ENCODE measurements at places on chromosomes 2 and 18.

DNA sequence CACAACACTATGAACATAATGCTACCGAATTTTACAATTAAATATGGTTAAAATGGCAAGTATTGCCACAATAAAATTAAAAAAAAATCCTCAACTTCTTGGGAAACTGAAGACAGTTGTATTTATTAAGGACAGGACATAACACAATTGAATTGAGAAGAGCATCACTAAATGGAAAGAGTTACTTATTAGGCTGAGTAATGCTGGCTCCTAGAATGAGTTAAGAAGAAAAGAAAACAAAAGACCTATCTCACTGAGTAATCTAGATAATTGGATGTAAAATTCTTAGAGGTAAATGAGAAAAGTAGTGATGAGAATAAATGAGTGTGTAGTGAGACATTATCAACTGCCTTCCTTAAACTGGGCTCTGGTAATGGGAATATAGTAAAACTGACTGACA, 121.7 kb downstream of the FSIP2 start:
- DNase-seq = no peak

- no peak for DNase-seq
These were observed 189.7 kb downstream of the SP3 start for GRCh38 chr2:173775440-173775839.

DNA sequence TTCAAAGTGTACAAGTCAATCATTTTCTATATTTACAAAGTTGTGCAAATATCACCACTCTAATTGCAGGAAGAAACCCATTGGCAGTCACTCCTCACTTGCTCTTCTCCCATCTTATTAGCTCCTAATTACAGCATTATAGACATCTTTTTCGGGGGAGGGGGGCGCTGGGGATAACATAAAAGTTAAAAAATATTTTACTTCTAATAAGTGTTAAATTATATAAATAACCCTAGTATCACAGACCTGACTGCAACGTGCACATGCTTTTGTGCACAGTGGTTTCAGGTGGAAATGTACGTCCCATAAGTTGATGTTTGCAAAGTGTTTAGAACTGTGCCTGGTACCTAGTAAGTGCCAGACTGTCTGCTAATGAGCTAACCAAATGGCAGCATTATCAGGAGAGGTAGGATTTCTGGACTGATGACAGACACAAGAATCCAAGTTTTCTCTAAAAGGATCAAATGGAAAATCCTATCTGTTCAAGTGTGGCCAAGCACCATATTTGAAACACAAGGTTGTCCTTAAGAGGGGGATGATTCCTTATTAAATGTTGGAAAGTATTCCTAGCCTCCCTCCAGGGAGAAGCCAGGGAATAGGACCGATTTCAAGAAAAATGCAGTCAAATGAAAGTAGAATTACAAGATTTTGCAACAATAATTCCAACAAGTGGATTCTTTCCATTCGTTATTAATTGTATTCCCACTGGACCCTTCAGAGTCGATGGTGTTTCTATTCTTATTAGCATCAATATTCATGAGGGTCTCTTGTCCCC, 70.0 kb downstream of the ACKR3 start:
- no peak for DNase-seq

- DNase-seq = no peak
These were observed 67.5 kb downstream of the RMDN2 start for GRCh38 chr2:37992601-37993000.

- no peak for DNase-seq
These were observed 107.9 kb downstream of the CDC42EP3 start for GRCh38 chr2:37563375-37564015.

DNA sequence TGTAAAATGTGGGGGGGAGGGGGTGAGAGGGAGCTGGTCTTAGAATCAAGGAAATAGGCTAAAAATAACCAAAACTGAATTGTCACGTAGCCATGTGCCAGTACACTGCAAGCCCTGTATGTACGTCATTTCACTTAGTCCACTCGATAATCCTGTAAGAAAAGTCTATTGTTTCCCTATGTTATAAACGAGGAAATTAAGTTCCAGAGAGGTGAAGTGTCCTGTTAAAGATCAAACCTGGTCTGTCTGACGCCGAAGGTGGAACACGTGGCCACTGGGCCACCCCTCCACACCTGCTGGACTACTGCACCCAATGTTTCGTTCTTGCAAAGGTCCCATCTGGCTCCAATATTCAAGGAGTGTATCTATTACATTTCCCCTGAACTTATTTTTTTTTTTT, 29.6 kb downstream of the TFCP2L1 start:
- no peak for DNase-seq

DNA sequence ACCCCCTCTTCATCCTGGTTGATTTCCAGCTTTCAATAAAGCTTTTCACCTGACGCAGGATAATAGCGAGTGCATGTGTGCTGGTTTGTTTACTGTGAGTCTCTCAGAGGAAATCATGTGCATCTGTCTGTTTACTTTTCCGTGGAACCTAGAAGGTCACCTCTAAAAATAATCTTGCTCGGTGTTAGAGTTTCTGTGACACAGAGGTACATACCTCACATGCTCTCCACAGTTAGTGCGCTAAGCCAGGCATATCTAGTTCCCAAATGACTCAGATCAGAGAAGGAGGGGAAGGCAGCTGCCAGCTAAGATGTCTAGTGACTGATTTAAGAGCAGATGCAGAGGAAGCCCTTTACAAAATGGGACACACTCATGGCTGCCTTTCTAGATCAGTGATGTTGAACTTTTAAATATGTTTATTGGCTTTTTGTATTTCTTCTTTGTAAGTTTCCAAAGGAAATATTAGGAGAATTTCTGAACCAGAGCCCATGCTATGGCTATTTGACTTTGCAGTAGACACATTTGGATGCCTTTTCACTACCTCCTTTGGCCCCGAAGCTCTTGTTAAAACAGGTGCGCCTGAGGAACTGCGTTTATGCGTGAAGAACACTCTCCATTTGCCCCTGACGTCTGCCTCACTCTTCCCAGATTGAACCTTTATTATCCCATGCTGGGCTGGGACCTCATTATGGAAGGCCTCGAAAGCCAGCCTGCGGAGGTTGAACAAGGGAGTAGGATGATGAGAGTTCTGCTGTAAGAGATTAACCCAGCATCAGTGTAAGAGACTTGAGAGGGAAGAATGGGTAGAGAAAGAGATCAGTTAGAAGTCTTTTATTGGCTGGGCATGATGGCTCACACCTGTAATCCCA, 145.6 kb downstream of the FAM161A start:
- DNase-seq = peak; percentile 34

- DNase-seq = no peak
These were observed 88.2 kb downstream of the PLB1 start for GRCh38 chr2:28583899-28584553.

DNA sequence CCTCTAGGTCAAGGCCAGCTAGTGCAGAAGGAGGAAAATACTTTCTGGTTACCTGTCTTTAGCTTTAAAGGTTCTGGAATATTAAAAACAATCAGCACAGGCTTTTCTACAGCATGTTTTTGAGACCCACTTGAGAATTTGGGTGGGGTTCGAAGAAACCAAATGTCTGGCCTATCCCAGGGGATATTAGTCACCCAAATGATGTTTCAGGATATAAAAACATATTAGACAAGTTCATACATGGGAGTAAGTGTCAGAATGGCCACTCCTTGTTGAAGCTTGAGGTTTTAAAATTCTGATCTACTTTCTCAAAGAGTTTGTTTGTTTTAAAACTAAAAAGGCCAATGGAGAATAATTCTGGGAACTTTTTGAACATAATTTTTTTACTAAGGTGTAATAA, 158.6 kb upstream of the DLX2 start:
- DNase-seq = no peak

DNA sequence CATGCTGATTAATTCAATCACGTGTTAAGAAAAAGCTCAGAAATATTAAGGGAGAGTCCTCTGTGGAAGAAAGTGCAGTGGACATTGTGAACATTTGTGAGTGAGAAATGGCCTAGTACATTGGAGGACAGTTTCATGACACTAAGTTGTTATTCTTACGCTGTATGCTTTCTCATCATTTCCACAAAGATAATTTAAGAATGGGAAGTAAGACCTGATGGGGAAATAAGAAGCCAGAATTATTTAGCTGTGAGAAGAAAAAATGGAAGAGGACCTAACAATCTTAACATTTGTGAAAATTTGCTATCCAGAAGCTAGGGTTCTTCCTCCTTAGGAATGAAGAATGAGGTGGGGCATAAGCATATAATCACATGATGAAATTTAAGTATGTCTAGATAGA, 15.2 kb upstream of the RAPH1 start:
- DNase-seq = no peak

DNA sequence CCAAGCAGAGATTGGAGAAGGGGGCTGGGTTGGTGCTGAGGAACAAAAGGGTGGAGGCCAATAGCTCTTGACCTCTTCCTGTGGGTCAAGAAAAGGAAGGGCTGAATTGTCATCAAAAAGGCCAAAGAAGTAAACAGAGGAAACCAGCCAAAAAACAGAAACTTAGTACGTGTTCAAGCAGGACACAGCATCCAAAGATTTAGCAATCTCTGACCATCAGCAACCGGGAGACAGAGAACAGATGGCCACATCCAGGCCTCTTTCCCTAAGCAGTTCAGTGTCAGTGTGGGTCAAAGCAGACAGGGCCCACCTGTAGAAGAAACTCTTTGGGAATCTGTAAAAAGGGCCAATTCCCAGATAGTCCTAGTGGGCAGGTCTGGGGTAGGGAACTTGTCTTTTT, 2.9 kb downstream of the DNPEP start:
- no peak for DNase-seq
